ENCODE measurements at places on chromosomes 1 and 21.

GRCh38 chr1:70382682-70383081 lies 28.2 kb upstream of the ANKRD13C start:
- DNase-seq: no peak

- peak; percentile 22 for DNase-seq
These were observed 50.3 kb downstream of the MCOLN2 start for GRCh38 chr1:84946631-84947030.

DNA sequence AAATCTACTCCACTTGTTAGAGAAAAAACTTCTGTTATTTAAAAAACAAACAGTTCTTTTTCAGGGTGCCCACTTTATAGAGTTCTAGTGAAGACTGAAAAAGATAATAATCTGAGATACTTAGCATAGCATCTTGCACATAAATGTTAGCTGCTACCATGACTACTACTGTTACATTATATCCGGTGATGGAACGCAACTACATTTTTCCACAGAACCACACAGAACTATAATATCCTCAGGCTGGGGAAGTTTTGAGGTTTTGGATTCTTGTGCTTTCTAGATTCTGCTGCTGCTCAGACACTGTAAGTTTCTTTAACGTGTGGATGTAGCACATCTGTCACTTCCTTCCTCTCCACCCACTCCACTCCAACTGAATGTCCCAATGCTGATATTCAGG lies 110.3 kb downstream of the PTPN14 start:
- DNase-seq: peak; percentile 72

- DNase-seq: no peak
These were observed 83.4 kb downstream of the DAB1 start for GRCh38 chr1:57340334-57341070.

DNA sequence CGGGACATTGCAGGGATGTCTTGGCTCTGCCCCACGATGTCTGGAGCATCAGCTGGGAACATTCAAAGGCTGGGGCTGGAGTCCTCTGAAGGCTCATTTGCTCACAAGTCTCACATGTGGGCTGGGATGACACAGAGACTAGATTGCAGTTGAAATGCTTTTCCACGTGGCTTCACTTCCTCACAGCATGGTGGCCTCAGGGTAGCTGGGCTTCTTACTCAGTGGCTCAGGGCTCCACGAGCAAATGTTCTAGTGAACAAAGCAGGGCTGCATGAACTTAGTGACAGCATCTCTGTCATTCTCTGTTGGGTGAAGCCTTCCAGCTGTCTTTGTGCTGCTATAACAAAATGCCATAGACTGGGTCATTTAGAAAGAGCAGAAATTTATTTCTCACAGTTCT lies 247.0 kb upstream of the POU3F1 start:
- no peak for DNase-seq

- no peak for DNase-seq
These were observed 41.0 kb downstream of the ITPKB start for GRCh38 chr1:226697929-226698544.

GRCh38 chr1:4315202-4315601 lies 339.2 kb upstream of the AJAP1 start:
- DNase-seq: no peak

DNA sequence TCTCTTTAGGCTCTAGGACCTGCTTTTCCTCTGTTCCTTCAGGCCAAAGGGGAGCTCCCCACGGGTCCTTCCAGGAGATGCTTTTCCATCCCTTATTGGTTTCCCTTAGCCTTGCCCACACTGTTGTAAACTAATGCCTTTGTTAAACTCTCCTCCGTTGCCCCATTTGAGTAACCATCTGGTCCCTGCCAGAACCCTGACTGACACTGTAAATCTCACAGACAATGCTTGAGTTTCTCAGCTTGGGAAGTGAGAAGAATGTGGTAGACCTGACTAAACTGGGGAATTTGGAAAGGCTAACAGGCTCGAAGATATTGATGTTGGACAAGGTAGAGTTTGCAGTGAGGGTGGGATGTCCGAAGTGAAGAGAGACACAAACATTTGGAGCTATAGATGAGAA lies 11.4 kb downstream of the AKNAD1 start:
- no peak for DNase-seq

DNA sequence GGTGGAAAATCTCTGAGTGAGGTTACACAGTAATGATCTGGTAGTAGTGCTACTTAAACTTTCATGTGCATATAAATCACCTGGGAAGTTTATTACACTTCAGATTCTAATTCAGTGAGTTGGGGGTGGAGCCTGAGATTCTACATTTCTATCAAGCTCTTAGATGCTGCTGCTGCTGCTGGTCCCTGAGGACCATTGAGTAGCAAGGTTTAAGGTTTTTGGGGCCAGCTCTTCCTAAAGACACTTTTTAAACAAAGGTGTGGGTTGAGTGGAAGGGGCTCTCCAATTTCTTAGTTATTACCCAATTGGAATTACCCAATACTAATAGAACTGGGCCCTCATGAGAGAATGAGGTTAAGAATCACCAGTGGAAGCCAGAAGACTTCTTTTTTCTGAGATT lies 29.5 kb downstream of the KCNA3 start:
- no peak for DNase-seq

DNA sequence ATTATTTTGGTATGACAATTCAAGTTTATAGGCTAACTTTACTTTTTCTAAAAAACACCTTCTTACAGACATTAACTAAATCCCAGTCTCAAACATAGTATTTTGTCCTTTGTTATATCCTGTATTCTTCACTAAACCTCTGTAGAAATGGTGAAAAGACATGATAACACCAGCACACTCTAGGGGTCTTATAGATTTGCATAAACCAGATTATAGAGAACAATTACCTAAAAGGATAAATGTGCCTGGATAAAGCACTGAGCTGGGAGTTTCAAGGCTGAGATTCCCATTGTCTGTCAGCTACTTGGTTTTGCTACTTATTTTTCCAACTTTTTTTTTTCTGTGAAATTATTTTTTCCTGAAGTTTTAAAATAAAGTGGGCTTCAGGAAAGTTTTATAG lies 1288.6 kb upstream of the TMPRSS15 start:
- DNase-seq: no peak

Measured in AG10803 (cell line).